ENCODE measurements at places on chromosomes 11 and 22.

DNA sequence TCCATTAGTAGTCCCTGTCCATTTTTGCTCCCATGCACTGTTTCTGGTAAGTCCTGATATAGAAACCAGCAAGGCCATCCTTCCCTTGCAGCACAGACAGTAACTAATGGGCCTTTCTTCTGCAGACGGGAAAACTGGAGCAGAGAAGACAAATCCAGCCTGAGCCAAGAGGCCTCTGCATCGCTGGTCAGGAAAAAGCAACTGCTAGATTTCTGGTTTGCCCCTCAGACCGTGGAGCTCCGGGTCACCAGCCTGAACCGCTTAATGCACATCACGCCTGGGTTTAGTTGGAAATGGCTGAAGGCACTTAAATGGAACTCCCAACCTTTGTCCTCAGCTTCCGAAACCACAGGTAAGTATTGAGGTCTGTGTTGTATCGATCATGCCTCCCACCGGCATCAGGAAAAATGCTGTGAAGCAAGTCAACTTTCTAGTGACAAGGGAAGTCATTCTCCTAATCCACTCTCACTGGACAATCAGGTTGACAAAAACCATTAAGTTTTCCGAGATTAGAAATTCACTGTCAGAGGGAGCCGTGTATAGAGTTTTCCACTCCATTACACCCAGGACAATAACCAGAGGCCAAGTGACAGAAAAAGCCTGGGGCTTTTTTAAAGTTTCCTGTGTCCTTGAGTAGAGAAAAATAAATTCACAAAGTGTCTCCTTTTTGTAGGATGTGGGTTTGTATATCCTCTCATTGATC is 14.8 kb upstream of the LMO2 start:
- DNase-seq, result no peak

- DNase-seq, result no peak
Measured at GRCh38 chr22:19199479-19199878, 20.9 kb upstream of the SLC25A1 start.

DNA sequence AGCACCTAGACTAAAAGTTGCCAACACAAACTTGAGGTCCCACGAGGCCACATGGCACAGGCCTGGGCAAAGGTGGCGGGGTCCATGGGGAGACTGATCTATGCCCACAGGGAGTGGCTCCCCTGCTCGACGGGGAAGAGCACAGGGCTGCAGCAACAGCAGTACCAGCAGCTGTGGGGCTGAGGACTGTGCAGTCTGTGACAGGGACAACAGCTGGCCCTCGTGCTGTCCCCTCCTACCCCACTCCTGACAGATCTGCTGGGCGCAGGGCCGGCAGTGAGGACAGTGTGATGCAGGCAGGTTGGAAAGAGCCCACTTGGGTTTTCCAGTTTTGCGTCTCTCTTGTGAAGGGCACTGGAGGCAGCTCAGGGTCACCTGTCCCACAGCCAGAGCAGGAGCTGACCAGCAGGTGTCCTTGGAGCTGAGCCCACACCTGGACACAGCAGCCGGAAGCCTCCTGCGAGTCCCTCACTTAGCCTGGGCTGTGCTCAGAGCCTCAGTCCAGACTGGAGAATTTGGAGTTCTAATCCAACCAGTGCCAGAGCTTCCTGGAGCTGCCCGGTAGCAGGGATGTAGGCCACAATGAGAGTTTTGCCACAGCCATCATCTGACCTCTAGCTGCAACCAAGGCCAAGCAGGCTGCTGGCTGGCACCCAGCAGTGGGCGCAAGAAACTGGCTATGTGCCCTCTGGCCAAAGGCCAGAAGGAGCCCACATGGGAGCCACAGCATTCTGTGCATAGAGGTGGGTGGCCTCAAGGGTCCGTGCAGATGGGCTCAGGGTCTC is 3.6 kb upstream of the GAS2L1 start:
- no peak for DNase-seq

DNA sequence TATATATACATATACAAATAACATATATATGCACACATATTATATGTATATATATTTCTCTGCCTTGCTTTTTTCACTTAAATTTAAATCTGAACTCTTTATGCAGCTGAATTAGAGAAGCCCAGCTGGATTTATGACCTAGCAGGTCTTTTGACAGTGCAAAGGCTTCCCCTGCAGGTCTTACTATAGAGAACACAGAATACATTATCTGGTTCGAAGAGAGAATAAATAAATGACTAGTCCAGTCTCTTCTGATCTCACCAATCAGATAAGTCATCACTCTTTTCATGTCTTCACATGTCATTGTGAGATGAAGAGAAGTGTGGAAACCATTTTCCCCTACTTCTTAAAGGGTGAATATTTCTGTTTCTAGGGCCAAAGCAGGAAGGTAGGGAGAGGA is 58.2 kb downstream of the OR10A6 start:
- no peak for DNase-seq

- DNase-seq, result no peak
Measured at GRCh38 chr11:13108416-13108815, 99.3 kb downstream of the RASSF10 start.

DNA sequence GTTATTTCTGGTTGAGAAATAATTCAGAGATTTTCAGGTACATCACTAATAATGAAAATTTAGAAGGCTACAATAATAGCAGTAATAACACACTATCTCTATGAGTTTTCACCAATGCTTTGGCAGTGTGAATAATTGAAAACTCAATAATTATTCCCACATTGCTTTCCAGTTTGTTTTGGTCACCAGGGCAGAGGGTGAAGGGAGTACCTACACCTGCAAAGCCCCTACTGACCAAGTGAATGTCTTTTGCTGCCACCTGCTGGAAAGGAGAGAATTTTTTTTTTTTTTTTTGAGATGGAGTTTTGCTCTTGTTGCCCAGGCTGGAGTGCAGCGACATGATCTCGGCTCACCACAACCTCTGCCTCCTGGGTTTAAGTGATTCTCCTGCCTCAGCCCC is 3.2 kb downstream of the NELL1 start:
- DNase-seq, result no peak

DNA sequence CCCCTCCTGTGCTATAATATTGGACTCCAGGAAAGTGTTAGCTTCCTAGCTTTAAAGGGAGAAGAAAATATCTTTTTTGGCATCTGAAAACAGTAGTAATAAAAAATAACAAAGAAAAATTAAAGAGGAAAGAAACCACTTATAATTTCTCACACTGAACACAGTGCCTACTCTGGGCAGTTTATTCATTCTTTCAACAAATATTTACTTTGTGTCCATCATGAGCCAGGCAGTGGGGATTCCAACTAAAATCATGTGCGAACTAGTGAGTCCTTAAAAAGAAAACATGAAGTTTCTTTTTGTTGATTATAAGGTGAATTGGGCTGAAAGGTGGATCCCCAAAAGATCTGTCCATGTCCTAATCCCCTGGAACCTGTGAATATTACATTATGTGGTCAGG is 16.0 kb upstream of the ELF5 start:
- DNase-seq, result no peak

GRCh38 chr11:103368145-103368544 is 258.9 kb downstream of the DYNC2H1 start:
- DNase-seq, result no peak

DNA sequence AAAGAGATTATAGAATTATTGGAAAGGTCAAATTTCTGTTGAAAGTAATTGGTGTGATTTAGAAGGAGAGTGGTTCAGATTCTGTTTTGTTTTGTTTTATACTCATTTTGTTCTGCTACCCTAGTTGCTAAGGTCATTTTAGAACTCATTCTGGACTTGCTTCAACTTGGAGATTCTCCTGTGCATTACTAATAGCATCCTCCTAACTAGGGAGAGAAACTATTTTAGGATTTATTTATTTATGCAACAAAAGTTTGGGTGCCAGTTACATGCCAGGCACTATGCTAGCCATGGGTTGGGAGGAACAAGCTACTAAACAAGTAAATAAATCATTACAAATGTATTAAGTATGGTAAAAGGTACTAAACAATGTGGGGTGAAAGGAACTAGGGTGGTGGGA is 84.0 kb downstream of the YAP1 start:
- DNase-seq, result no peak

GRCh38 chr22:25637032-25637431 is 72.6 kb downstream of the GRK3 start:
- DNase-seq, result no peak

DNA sequence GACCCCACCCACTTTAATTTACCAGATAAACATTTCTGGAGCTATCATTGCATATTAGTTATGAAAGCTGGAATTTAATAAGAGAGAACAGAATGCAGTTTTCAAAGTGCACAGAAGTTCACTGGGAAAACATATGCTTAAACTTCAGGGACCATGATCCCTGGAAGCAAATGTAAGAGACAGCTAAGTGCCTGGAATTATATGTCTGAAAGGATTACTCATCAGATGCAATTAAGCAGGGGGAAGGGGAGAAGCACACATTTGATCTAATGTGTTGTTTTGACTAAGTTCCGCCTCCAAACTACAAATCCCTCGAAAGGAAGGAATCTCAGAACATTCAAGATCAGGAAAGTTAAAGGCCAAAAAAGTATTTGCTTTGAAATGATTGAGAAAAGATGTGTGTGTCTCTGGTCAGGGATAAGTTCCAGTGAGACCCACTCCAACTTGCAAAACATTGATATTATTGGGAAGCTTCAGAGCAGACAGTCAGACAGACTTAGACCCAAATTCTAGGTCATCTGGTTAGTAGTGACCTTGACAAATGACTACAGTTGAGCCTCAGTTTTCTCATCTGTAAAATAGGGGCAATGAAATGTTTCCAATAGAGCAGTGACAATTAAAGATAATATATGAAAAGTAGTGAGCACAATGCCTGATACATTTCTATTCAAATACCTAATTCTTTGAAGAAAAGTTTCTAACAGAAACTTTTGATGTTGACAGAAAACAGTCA is 147.6 kb downstream of the ME3 start:
- DNase-seq, result no peak

DNA sequence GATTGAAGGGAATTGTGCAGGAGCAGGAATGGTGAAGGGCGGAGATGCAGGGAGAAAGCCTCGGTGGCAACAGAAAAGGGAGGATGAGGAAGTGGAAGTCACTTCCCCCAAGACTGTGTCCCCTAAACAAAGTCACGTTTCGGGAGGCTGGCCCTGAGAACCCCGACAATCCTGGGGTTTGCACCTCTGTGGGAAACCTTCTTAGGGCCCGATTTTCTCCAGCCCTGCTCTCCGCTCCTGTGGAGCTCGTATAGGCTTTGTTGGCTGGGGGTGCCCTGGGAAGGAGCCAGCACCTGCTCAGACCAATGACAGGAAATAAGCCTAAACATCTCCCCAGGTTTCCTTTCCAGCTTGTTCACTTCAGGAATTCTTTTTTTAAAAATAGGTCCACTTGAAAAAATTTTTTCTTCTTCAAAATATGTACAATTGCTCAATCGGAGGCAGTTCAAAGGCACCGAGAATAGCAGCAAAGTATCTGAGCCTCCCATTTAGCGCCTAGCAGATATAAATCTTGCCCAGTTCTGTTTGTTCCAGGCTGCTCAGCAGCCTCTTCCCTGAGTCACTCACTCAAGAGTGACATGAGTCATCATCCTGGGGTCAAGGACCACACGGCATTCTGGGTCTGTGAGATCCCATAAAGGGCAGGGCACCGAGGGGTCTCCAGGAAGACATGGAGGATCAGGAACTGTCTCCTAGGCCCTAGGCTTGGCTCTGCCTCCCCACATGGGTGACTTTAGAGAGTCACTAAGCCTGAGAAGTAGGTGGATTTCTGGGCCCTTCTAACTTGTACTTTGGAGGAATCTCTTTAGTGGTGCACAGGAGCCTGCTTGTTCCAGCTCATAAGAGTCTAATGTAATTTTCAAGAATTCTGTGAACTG is 34.0 kb downstream of the IRAG1 start:
- DNase-seq, result no peak

DNA sequence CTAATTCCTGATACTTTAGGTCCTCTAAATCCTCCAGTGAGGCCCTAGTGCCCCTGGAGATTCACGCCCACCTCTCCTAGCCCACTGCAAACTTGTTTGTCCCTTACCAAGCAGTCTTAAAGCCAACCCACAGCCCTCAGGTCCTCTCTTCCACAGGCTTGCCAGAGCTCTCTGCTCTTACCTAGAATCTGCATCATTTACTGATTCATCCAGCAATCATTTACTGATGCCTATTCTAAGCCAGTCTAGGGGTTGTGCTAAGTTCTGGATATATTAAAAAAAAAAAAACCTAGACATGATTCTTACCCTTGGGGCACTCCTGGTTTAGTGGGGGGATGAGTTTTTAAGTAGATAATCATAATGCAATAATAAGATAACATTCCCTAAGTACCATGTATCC is 43.0 kb upstream of the PLET1 start:
- no peak for DNase-seq

DNA sequence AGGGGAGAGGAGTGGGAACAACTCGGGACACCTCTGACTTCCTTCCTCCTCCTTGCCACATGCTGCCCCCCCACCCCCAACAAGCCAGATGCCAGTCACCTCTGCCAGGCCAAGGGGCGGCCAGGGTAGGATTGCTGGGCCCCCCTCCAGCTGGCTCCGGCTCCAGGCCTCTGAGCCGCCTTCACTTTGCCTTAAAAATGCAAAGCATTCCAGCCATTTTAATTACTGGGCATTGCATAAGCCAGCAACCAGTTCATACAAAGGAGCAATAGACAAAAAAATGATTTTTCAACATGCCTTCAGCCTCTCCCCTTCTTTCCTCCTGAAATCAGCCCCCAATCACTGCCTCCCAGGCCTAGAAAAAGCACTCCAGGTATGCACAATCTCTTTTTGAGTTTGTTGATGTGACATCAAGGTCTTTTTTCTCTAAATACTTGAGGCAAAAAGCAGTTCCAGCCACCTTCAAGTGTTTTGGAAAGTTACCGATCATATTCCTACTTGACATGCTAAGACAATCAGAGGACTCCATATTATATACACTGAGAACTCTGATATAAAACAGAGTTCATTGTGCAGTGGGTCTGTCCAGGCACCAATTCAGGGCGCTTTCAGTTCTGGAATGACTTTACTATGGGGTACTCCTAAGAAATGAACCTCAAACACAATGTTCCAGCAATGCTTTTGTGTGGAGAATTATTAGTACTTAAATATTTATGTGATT is 12.4 kb upstream of the TIMP3 start:
- DNase-seq, result no peak
